ENCODE measurements at places on chromosomes 12 and 14.
A peak's percentile ranks its signal among the peaks of the same experiment; 100 is the strongest.

- no peak for DNase-seq
Observed at GRCh38 chr14:65804439-65805112, 392.0 kb downstream of the FUT8 start.

GRCh38 chr14:50666772-50667683, 1.1 kb downstream of the SAV1 start:
- DNase-seq = peak; percentile 27

- no peak for DNase-seq
Observed at GRCh38 chr14:22255017-22255950, 333.7 kb downstream of the DAD1 start.

DNA sequence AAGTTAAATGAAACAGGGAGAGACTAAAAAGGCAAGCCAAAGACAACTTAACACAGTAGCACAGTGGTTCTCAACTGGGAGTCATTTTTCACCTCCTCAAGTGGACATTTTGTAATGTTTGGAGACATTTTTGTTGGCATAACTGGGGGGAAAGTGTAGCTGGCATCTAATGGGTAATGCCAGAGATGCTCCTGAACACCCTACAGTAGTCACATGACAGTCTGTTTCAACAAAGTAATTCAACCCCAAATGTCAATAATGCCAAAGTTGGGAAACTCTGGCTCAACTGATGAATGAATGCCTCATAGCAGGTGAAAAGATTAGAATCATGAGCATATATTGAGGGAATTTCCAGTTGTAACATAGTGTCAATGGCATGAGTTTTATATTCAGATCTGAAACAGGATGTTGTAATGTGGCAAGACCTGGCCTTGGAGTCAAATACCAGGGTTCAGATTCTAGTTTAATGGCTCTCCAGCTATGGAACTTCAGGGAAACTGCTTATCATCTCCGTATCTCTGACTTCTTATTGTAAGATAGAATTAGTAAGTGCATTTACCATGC, 2.4 kb upstream of the OR4K5 start:
- DNase-seq = no peak

DNA sequence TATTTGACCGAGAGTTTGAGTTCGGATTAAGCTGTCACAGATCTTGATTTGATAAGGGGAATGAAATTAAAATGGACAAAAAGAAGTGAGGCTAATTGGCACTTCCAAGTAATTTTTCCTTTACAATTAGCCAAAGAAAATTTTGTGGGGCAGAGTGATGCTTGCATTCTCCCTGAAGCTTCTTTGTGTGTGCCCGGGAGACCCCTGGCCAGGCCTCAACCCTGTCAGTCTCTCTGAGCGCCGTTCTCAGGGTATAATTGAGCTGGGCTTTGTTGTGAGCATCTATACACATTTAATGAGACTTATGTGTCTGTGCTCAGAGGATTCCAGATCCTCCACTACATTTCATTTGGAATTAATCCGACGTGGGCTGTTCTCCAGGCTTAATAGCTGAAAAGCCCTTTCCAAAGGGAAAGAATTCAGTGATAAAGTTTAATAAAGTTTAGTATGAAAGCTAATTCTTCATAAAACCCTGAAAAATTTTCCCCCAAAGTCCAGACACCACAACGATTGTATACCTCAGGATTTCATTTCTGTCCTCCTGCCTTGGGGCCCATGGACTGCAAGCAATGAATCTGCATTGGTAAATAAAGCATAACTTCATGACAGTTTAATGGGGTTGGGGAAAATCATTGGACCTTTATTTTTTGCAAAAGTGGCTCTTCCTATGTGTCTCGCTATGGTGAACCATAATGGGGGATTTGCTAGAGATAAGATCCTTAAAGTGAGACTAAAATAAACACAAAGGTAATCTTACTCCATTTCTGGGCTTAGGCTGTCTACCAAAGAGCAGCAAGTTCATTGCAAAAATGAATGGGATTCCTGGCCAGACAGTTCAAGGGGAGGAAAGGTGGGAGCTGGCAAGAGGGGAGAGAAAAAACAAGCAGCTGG, 292.6 kb downstream of the C12orf75 start:
- no peak for DNase-seq

GRCh38 chr12:101785671-101786070, 45.1 kb downstream of the GNPTAB start:
- no peak for DNase-seq

GRCh38 chr12:81417056-81417455, 339.2 kb downstream of the ACSS3 start:
- DNase-seq = peak; percentile 86

- no peak for DNase-seq
Observed at GRCh38 chr14:102568115-102568614, 24.3 kb upstream of the RCOR1 start.

DNA sequence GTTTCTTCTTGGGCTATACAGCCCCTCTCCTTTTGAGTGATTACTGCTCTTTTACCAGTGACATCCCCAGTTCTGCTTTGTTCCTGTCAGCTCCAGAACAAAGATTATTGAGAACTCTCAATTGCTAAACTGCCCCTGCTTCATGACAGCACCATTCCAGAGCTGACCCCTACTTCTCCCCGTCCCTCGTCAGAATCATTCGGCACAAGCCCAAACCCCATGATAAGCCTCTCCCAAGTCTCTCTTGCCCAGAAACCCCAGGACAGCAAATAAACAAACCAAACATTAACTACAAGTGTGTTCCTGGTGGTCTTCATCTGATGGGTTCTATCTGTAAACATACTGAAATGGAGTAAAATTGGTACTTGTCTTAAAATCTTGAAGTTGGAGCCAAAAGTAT, 9.3 kb upstream of the DLGAP5 start:
- DNase-seq = no peak

GRCh38 chr12:103583008-103583407, 4.1 kb upstream of the STAB2 start:
- no peak for DNase-seq

DNA sequence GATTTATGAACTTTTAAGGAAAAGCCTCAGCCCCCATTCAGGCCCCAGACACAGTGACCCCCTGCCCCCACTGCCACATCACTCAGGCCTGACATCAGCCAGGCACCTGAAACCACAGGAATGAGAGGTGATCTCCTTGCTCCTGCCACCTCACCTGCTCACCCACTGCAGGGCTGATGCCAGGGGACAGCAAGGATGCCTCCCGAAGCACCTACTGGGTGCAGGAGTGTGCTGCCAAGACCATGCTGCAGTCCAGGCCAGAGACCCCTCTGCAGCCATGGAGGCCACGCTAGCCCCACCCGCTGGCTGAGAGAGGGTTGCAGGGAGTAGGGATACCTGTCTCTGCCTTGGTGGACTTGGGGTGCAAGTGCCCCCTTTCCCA, 18.6 kb upstream of the KRT7 start:
- no peak for DNase-seq

- no peak for DNase-seq
Observed at GRCh38 chr14:94998685-94999084, 158.6 kb downstream of the DICER1 start.

- peak; percentile 2 for DNase-seq
Observed at GRCh38 chr14:55160989-55161388, 30.4 kb downstream of the DLGAP5 start.

DNA sequence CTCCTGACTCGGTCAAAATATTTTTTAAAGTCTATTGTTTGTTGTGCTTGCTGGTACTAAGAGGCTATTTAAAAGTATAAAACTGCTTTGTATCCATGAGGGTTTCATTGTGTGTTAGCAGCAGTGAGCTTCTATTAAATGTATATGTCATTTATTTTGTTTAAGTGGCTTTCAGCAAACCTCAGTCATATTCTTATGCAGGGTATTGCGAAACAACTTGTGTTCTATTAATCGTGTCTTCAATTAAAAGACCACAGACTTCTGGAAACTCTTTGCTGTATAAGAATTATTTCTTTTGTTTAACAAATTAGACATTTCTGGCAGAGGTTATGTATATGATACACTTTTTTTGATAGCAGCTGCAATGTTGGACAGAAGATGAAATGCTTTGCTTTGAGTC, 6.5 kb downstream of the IAPP start:
- DNase-seq = no peak

DNA sequence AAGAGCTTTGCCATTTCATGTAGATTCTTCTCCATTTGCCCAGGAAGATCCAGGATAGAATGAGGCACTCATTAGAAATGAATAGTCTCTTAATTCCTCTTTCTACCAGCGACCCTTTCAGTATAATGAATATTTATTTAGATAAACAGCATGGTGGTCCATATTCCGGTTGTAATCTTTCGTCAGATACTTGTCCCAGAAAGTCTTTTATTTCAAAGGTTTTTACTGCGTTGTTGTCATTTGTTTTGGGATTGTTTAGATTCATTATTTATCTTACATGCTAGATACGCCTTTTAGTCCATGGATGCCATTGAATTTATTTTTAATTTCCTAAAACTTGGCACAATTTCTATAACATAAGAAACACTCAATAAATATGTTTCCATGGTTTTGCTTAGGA, 139.7 kb upstream of the FLRT2 start:
- no peak for DNase-seq
